Stomach (tissue), 19 donors: ENCODE measurements at places on chromosomes 6 and 20. TPM values are rescaled to one million over a fixed set of nuclear protein-coding genes. Genes with fewer than 3 reads are reported as not detected.
A peak's percentile ranks its signal among the peaks of the same experiment; 100 is the strongest.

DNA sequence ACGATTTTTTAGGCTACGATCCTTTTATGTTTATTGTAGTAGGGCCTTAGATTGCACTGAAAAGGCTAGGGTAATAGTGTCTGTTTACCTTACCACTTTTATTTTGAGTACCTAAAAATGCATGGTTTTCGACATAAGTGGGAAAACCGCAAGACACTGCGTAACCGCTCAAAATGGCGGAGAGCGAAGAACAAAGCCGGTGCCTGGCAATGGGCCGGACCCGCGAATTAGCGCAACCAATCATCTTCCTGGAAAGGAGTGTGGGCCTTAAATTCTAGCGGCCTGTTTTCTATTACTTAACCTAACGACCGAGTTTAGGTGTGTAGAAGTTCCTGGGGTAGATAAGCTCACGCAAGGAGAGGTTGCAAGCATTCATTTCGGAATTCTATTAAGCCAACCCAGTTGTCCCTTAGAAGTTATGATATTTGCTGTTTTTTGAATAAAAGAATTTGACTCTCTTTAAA, 118.0 kb downstream of the HFE start:
- DNase-seq, result peak; percentile 96
- H3K4me1 ChIP-seq, result peaks cover 23% of the 10 kb centered on the region
- peak overlapping the region; percentile 58 for H3K4me3 ChIP-seq
- H3K36me3 ChIP-seq, result no peaks in the 10 kb centered on the region
- peak overlapping the region; percentile 97 for H3K27ac ChIP-seq

DNA sequence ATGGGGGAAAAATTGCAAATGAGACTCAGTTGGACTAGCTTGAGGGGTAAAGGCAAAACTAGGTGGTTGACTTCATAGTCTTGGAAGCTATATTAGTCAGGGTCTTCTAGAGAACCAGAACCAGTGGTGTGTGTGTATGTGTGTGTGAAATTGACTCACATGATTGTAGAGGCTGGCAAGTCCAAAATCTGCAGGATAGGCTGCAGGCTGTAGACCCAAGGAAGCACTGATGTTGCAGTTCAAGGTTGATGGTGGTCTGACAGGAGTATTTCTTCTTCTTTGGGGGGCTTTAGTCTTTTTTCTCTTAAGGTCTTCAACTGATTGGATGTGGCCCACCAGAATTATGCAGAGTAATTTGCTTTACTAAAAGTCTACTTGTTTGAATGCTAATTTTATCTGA, 217.4 kb downstream of the MANEA start:
- H3K36me3 ChIP-seq, result no peaks in the 10 kb centered on the region
- H3K4me3 ChIP-seq, result no peak overlapping the region
- DNase-seq, result no peak
- no peak overlapping the region for H3K27ac ChIP-seq

GRCh38 chr20:43715511-43715910, 11.3 kb downstream of the GTSF1L start:
- no peaks in the 10 kb centered on the region for H3K36me3 ChIP-seq
- H3K4me3 ChIP-seq, result no peak overlapping the region
- DNase-seq, result no peak
- no peaks in the 10 kb centered on the region for H3K27me3 ChIP-seq
- no peak overlapping the region for H3K27ac ChIP-seq

The HLA-DQA2 gene
- total RNA-seq, result 3.3 TPM

The PRKN gene
- total RNA-seq, result 10.8 TPM

- H3K27ac ChIP-seq, result peak overlapping the region; percentile 40
- peaks cover 23% of the 10 kb centered on the region for H3K4me1 ChIP-seq
- no peak for DNase-seq
- no peak overlapping the region for H3K4me3 ChIP-seq
Observed at GRCh38 chr6:125829433-125829832, 38.7 kb downstream of the NCOA7 start.
